Activated CD8-positive, alpha-beta memory T cell treated with anti-CD3 and anti-CD28 coated beads, Interleukin-2, amount 10 ng/mL, durations not matched to agents 7 days and 5 days (primary cell): ENCODE measurements at places on chromosomes 12 and 14. TPM values are rescaled to one million over a fixed set of nuclear protein-coding genes. Genes with fewer than 3 reads are reported as not detected.

RNU4-1 gene
- 780 TPM for total RNA-seq

- peaks cover 3% of the 10 kb centered on the region for H3K36me3 ChIP-seq
- peak overlapping the region; percentile 55 for H3K4me3 ChIP-seq
- peaks cover 3% of the 10 kb centered on the region for H3K4me1 ChIP-seq
- peak; percentile 41 for DNase-seq
- peaks cover 34% of the 10 kb centered on the region for H3K27me3 ChIP-seq
Measured at GRCh38 chr12:7439579-7440505, 4.1 kb downstream of the CD163L1 start.

DNA sequence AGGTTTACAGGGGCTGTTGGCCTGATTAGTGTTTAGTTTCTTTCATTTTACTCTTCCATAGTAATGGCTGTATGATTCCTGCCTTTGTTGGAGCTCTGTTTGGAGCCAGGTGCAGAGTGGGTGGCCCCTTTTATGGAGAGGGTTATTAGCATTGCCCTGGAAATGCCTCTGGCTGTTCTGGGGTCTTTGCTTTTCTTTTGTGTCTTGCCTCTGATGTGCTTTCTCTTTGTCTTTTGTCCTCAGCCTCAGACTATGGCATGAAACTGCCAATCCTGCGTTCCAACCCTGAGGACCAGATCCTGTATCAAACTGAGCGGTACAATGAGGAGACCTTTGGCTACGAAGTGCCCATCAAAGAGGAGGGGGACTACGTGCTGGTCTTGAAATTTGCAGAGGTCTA is 6.9 kb downstream of the MLEC start:
- no peak overlapping the region for H3K4me3 ChIP-seq
- H3K4me1 ChIP-seq: peaks cover 38% of the 10 kb centered on the region
- no peaks in the 10 kb centered on the region for H3K27me3 ChIP-seq
- no peak overlapping the region for H3K27ac ChIP-seq
- peaks cover 31% of the 10 kb centered on the region for H3K36me3 ChIP-seq

DNA sequence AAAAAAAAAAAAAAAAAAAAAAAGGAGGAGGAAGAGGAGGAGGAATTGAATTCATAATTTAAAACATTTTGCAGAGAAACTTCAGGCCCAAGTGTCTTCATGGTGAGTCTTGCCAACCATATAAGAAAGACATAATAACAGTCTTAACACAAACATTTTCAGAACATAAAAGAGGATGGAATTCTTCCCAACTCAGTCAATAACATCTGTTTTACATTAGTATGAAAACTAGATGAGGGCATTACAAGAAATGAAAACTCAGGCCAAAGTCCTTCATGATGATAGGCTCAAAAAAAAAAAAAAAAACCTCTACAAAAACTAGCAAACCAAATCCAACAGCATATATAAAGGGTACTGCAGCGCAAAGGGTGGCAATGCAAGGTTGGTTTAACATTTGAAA is 151.6 kb downstream of the FOXA1 start:
- no peaks in the 10 kb centered on the region for H3K36me3 ChIP-seq
- H3K4me3 ChIP-seq: no peak overlapping the region
- no peak overlapping the region for H3K27ac ChIP-seq
- no peaks in the 10 kb centered on the region for H3K27me3 ChIP-seq
- no peak for DNase-seq

DNA sequence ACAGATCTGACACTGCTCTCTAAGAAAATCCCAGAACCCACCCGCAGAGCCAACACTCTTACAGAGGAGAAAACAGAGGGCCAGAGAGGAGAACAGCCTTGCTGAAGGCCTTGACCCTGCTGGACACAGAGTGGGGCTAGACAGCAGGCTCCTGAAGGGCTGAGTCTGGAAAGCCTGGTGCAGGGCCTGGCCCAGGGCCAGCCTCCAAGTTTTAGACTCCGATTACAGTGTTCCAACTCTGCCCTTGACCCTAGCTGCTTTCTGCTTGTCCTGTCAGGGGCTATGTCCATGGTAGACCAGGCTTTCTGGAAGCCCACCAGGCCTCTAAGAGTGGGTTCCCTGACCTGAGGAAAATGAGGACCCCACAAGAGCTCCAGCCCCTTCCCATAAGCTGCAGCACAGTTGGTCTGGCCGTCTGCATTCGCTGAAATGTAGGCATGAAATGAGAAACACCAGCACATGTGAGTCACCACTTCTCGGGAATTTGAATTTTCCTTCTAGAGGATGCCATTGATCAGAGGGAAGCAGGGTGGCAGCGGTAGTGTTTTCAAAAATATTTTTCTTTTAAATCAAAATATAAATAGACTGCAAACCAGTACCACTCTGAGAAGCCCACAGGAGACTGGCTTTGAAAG is 154.4 kb downstream of the CALM1 start:
- H3K27me3 ChIP-seq: no peaks in the 10 kb centered on the region
- H3K27ac ChIP-seq: no peak overlapping the region
- no peaks in the 10 kb centered on the region for H3K4me1 ChIP-seq
- H3K4me3 ChIP-seq: no peak overlapping the region
- no peak for DNase-seq
- no peaks in the 10 kb centered on the region for H3K36me3 ChIP-seq
